ENCODE measurements at places on chromosomes 13 and 19.
A peak's percentile ranks its signal among the peaks of the same experiment; 100 is the strongest.

GRCh38 chr13:39129213-39129612 lies 91.0 kb downstream of the NHLRC3 start:
- DNase-seq = no peak

DNA sequence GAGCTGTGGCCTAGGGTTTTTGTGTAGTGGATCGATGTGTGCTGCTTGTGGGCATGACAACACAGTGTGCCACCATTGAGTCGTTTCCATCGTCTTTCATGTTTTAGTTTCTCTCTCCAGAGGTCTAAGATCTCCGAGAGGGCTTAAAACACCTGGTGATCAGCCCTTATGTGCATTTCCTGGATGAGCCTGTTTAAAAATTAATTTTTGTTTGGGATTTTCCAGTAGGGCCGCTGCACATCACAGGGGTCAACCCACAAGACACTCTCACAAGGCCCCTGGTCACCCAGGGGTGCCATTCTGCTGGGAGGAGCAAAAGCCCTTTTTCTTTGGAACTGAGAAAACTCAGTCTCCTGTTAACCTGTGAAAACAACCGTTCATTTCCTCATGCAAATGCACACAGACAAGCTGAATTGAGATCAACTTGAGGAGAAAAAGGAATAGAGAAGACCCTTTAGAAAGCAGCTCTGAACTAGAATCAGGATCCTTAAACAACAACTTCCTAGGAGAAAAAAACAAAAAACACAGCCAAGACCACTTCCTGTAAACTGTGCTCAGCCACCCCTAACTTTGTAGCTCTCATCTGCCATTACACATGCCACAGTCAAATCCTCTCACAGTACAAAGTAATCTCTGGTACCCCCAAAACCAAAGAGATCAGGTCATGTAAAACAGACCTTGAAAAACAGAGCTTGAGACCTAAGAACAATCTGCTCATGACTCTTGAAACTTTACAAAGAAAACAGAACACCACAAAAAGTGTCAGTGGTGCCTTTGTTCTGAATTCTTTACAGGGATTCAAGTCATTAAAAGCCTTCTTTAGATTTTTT lies 8.3 kb upstream of the MTRF1 start:
- no peak for DNase-seq

GRCh38 chr19:33039108-33039599 lies 25.5 kb downstream of the RHPN2 start:
- DNase-seq = no peak

DNA sequence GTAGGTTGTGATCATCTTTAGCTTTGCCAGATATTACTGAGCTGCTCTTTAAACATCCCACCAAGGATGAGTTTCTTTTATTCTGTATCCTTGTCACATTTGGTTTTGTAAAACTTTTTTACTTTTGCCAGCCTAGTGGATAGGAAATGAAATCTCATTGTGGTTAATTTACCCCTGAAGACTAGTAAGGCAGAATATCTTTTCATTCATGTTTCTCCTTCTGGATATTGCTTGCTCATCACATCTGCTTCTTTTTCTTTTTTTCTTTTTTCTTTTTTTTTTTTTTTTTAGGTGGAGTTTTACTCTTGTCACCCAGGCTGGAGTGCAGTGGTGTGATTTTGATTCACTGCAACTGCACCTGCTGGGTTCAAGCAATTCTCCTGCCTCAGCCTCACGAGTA lies 31.3 kb downstream of the SIPA1L3 start:
- no peak for DNase-seq

DNA sequence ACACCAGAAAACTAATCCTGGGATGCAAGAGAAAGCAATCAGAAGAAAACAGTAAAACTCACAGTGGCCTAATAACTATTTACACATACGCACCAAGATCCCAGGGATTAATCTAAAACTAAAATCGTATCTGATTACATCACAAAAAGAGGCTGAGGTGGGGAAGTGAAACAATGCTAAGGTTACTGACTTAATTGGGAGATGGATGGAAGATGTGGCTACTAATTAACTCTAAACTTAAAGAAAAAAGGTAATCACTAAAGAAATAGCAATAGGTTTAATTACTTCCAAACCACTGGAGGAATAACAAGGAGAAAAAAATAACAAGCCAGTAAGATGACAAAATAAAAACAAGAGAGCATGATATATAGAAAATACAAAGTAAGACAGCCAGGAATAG lies 50.4 kb downstream of the NUFIP1 start:
- DNase-seq = no peak

DNA sequence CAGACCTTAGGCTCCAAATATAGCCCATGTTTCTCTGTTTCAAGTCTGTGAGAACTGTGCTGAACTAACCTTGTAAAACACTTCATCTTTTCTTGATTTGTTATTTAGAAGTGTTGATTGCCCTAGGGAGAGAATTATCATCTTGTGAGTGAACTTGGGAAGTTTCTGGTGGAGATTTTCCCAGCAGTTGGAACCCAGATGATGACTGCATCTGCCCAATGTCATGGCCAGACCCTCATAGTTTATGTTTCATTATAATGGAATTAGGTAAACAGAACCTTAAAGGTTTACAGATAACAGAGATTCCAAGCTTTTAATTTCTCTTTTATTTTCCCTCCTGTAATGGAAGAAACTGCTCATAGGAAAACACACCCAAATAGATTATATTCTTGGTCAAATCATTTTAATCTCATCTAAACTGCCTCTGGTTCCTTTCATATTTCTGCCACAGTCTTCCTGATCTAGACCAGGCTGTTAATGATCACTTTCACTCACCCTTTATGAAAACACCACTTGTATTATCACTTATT lies 569.1 kb downstream of the KCTD12 start:
- no peak for DNase-seq

- DNase-seq = peak; percentile 71
Measured at GRCh38 chr13:42272115-42272803, at the start of gene AKAP11. Gene AKAP11, plus strand, starts transcription at chr13:42272152. Its CDS starts 14,197 bp downstream, at chr13:42286349.

- DNase-seq = no peak
Measured at GRCh38 chr19:43783636-43784035, 2.9 kb upstream of the KCNN4 start.

DNA sequence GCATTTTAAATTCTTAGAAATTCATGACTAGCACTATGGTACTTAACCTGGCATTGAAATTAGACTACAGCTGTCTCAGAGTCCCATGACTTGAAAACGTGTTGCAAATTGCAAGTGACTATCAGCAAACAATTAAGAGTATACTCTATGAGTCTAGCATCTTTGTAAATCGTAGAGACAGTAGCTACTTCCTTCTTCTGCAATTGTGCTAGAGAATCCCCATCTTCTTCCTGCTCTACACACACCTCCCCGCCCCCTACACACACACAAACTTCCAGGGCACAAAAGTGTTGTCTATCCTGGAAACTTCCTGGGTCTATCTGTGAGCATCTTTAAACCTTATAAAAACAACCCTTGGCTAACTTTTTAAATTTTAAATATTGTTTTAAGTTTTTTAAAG lies 35.2 kb upstream of the MIR17HG start:
- DNase-seq = no peak

GRCh38 chr19:42158926-42159325 lies 26.7 kb upstream of the POU2F2 start:
- DNase-seq = no peak

- DNase-seq = no peak
Measured at GRCh38 chr19:58361900-58362271, 665 bp downstream of the ZNF497 start.

DNA sequence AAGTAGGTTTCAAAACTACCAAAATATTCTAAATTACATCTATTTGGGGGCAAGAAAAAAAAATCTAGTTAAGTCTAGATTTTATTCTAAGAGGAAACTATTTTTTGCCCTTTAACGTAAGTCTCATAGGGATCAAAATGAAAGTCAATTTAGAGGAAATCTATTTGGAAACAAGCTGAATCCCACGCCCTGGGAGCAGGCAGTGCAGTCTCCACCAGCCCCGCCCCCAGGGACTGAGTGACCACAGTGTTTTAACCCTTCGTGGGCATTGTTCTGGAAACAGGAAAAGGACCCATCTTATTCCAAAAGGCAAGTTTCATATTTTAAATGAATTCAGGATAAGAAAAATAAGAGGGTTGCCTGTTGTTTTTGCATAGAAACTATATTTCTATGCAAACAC lies 209.7 kb downstream of the SPRY2 start:
- no peak for DNase-seq

- no peak for DNase-seq
Measured at GRCh38 chr19:56476093-56476492, 1.1 kb downstream of the ZNF667 start.

DNA sequence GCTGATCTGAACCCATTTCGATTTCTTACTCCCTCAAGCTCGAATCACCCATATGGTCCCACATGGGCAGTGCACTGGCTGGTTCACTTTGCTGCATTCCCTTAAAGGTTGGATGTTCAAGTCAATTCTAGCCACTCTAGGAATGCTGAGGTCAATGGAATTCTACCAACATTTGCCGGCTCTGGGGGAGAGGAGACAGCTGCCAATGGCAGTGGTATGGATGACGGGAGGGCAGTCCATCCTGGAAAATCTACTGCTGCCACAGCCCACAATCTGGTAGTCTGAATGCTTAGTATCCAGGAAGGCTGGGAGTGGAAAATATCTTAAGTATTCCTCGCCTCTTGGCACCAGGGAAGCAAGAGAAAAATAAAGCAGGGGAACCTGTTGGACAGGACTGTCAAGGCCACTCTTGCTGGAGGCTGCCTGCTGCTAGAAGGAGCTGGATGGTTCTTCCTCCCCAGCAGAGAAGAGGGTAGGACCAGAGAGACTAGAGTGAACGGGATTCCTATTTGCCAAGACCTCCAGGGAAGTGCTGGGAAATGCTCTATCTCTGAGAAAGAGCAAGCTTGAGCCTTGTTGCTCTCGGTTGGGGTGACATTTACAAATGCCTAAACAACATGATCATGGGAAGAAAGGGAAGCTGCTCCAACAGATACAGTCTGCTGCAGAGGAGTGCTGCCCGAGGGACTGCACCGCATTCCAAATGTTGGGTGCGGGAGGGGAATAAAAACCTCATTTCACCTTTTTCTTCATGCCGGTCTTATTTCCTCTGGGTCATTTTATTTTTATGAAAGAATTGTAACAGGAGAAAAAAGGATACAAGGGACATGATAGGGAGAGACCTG lies 20.7 kb upstream of the HMGB1 start:
- DNase-seq = no peak

- no peak for DNase-seq
Measured at GRCh38 chr13:99905814-99906213, 65.8 kb downstream of the ZIC5 start.

DNA sequence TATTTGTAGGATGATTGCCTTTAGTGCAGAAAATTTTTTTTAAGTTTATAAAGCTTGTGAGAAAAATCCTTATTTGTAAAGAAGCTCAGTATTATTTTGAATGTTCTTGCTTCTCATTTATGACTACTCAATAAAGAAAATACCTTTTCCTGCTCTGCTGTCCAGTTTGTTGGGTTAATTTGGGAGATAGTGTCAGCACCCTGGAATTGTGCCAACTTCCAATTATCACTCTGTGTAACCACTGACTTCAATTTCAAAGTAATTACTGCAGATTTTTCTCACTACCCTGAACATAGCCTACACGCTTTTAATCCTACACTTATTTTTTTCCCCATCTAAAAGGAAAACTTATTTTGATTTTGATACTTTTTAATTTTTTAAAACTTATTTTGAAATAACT lies 93.1 kb downstream of the GGACT start:
- DNase-seq = no peak

- DNase-seq = no peak
Measured at GRCh38 chr19:51803967-51804366, 9.0 kb downstream of the FPR3 start.

- DNase-seq = no peak
Measured at GRCh38 chr13:46372071-46372470, 15.0 kb downstream of the RUBCNL start.

DNA sequence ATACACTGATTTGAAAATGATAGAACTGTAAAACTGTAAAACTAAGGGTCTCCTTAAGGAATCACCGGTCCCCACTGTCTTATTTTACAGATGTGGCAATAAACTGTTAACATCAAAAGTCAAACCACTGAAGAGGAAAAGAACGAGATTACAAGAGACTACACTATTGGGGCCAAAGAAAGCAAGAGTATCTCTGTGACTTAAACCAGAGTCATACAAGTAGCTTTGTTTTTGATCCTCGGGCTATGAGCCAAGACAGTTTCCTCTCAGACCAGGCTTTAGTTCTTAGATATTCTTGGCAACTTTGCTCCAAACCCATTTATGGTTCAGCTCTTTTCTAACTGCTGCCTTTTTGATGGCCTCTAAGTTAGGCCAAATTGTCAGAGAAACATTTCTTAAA lies 113.8 kb downstream of the TBC1D4 start:
- DNase-seq = no peak

- no peak for DNase-seq
Measured at GRCh38 chr13:106496072-106496997, 39.1 kb downstream of the EFNB2 start.

GRCh38 chr13:97067017-97067895 lies 73.0 kb upstream of the OXGR1 start:
- no peak for DNase-seq

DNA sequence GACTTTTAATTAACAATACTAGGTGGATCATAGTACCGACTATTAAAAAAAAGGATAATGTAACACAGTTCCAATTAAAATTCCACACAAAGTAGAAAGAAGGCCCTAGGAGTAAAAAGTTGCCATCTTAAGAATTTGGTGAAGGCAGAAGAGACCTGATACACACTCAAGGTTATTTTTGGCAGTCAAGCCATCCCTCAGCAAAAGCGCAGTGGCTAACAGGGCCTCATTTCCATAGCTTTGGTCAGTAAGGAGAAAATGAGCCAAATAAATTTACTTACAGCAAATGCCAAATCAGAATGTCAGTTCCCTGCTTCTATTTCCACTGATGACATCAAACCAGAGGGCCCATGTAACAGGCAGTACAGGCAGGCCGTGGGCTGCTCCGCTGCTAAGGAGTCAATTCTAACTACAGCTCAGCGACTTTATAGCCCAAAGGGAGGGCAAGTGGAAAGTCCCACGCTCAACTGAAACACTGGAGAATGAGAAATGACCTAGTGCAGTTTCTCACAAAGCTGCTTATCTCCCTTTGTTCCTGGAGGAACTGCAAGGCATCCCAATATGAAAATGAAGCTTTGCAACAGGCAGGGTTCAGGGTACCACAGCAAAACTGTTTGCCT lies 6.3 kb downstream of the ARGLU1 start:
- no peak for DNase-seq

- no peak for DNase-seq
Measured at GRCh38 chr13:50457415-50458393, 385.8 kb downstream of the DLEU7 start.

Measured in mesothelial cell of epicardium (in vitro differentiated cells).